Type B pancreatic cell (in vitro differentiated cells): ENCODE measurements at places on chromosomes 12 and 14.

DNA sequence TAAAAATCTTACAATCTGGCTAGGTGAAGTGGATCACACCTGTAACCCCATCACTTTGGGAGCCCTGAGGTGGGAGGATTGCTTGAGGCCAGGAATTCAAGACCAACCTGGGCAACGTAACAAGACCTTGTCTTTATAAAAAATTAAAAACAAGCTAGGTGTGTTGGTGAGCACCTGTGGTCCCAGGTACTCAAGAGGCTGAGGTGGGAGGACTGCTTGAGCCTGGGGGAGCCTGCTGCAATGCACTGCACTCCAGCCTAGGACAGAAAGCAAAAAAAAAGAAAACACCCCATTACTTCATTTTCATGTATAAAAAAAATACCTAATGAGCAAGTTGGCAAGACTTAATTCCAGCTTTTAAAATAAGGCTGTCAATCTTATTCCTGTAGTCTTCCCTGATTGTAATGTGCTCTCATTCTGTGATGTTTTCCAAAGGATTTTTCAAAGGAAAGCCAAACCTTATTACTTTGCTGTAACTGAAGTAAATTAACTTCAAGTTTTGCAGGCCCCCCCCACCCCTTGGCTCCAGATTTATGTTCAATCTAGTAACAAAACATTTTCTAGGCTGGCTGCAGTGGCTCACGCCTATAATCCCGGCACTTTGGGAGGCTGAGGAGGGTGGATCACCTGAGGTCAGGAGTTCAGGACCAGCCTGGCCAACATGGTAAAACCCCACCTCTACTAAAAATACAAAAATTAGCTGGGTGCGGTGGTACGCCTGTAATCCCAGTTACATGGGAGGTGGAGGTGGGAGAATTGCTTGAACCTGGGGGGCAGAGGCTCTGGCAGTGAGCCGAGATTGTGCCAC, 3.3 kb upstream of the ZCCHC8 start:
- no peak for DNase-seq
- H3K4me3 ChIP-seq = no peak overlapping the region
- H3K4me1 ChIP-seq = peaks cover 16% of the 10 kb centered on the region
- H3K27ac ChIP-seq = no peak overlapping the region
- H3K27me3 ChIP-seq = no peaks in the 10 kb centered on the region
- H3K36me3 ChIP-seq = peaks cover 24% of the 10 kb centered on the region

- peaks cover 20% of the 10 kb centered on the region for H3K36me3 ChIP-seq
- no peaks in the 10 kb centered on the region for H3K27me3 ChIP-seq
- H3K27ac ChIP-seq = no peak overlapping the region
- H3K4me3 ChIP-seq = no peak overlapping the region
These were observed 85.9 kb downstream of the TTC7B start for GRCh38 chr14:90730206-90730766.

DNA sequence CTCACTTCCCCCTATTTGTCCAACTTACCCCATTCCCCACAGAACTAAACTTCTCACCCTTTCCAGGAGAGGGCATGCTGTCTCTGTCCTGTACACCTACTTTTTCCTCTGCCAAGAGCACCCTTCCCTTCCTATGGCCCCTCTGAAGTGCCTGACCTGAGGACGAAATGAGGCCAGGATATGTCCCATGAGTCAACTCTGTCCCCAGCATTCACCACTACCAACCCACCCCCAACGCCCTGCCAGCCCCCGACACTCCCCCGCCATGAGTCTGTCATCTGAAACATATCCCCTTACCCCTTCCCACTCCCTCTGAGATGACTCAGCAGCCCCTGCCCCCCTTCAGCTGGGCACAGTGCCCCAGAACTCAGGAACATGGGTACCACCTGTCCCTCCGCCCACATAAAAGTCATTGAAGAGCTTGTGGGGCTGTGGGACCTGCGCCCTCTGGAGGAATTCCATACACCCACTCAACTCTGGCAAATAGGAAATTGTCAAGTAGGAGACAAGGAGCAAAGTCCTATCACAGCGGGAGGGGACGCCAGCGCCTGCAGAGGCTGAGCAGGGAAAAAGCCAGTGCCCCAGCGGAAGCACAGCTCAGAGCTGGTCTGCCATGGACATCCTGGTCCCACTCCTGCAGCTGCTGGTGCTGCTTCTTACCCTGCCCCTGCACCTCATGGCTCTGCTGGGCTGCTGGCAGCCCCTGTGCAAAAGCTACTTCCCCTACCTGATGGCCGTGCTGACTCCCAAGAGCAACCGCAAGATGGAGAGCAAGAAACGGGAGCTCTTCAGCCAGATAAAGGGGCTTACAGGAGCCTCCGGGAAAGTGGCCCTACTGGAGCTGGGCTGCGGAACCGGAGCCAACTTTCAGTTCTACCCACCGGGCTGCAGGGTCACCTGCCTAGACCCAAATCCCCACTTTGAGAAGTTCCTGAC, 26.3 kb downstream of the ITGA7 start:
- no peak for DNase-seq
- H3K36me3 ChIP-seq = no peaks in the 10 kb centered on the region
- peaks cover 9% of the 10 kb centered on the region for H3K4me1 ChIP-seq
- H3K27me3 ChIP-seq = peaks cover 50% of the 10 kb centered on the region
- peak overlapping the region; percentile 67 for H3K27ac ChIP-seq
- H3K4me3 ChIP-seq = peak overlapping the region; percentile 82

GRCh38 chr12:59007620-59008019, 87.3 kb upstream of the LRIG3 start:
- no peak overlapping the region for H3K27ac ChIP-seq
- DNase-seq = no peak
- H3K4me3 ChIP-seq = no peak overlapping the region
- H3K36me3 ChIP-seq = no peaks in the 10 kb centered on the region

GRCh38 chr12:123607756-123608155, 5.9 kb downstream of the DDX55 start:
- peaks cover 10% of the 10 kb centered on the region for H3K4me1 ChIP-seq
- DNase-seq = no peak
- H3K27me3 ChIP-seq = no peaks in the 10 kb centered on the region
- H3K36me3 ChIP-seq = peaks cover 20% of the 10 kb centered on the region

GRCh38 chr12:623865-624372, 39.3 kb downstream of the NINJ2 start:
- H3K4me3 ChIP-seq = no peak overlapping the region
- no peak overlapping the region for H3K27ac ChIP-seq
- H3K36me3 ChIP-seq = no peaks in the 10 kb centered on the region

DNA sequence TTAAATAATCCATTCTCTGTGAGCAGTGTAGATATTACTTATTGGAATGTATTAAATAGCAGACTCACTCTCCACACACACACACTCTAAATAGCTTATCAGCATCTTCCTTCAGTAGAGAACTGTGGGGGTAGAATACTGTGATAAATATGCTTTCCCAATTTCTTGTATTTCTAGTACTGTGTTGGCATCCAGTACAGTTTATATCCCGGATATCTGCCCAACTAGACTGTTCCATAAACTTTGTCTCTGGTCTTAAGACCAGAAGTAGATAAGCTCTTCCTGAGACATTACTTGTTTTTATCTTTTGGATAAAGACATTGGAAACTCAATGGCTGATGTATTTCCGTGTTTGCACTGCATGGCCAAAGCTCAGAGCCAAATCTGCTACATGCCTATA, 136.2 kb upstream of the PDZRN4 start:
- DNase-seq = no peak
- peaks cover 4% of the 10 kb centered on the region for H3K4me1 ChIP-seq
- H3K4me3 ChIP-seq = no peak overlapping the region
- H3K27me3 ChIP-seq = no peaks in the 10 kb centered on the region

- H3K27ac ChIP-seq = no peak overlapping the region
- H3K4me3 ChIP-seq = no peak overlapping the region
These were observed 48.9 kb downstream of the HRK start for GRCh38 chr12:116832353-116832752.

DNA sequence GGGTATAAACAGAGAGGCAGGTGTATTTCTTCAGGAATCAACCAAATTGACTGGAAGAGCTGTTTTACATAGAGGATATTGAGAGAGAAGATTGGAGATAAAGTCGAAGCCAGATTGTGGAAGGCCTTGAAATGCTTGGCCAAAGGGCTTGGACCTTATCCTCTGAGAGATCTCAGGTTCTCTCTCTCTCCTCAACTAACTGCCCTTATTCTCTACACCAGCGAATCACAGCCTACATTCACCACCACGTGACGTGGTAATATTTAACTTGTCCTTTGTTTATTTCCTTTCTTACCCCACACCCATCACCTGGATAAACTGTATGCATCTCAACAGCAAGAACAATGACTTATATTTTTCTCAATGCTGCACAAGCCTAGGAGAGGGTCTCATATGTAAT, 207.4 kb downstream of the EFCAB11 start:
- no peak overlapping the region for H3K4me3 ChIP-seq
- DNase-seq = no peak
- no peaks in the 10 kb centered on the region for H3K27me3 ChIP-seq
- H3K27ac ChIP-seq = no peak overlapping the region

GRCh38 chr12:76747245-76747644, 16.7 kb upstream of the ZDHHC17 start:
- DNase-seq = no peak
- no peaks in the 10 kb centered on the region for H3K36me3 ChIP-seq

DNA sequence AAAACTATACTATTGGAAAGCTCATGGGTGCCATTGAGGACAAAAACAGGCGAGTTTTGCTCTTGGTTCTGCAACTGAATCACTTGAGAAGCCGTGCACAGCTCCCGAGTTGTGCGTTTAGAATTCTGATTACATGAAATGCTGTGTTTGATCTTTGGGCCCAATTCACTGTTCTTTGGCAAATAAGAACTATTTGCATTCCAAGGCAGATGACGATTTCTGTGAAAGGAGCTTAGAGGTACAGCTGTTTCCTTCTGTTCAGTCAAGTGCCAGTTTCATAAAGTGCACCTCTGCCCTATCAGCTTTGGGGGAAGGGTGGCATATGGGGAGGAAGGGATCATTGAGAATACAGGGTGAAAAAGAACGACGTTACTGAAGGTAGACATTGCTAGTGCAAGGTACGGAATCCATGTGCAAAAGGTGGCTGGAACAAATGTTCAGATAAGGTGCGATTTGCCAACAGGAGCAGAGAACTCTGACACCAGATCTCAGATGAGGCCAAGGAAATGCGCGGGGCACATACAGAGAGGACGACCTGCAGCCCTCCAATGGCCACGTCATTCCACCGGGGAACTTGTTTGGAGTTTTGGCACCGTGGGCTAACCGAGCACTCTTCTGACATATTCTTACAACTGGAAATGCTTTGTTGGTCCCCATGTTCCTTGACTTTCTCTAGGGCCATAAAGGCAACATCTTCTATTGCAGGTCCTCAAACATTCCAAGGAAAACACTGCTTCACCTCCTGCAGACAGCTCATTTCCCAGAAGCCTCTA, 30.1 kb downstream of the TCHP start:
- no peak overlapping the region for H3K27ac ChIP-seq
- peaks cover 7% of the 10 kb centered on the region for H3K4me1 ChIP-seq
- H3K4me3 ChIP-seq = no peak overlapping the region
- peaks cover 18% of the 10 kb centered on the region for H3K36me3 ChIP-seq
- DNase-seq = no peak

- peaks cover 12% of the 10 kb centered on the region for H3K36me3 ChIP-seq
- DNase-seq = no peak
- H3K27ac ChIP-seq = peak overlapping the region; percentile 85
- H3K4me1 ChIP-seq = peaks cover 46% of the 10 kb centered on the region
- H3K4me3 ChIP-seq = peak overlapping the region; percentile 59
- H3K27me3 ChIP-seq = no peaks in the 10 kb centered on the region
These were observed 167.5 kb upstream of the PRICKLE1 start for GRCh38 chr12:42756841-42757623.

GRCh38 chr14:56979936-56980335, 169.7 kb upstream of the OTX2 start:
- no peaks in the 10 kb centered on the region for H3K4me1 ChIP-seq
- DNase-seq = no peak
- H3K36me3 ChIP-seq = no peaks in the 10 kb centered on the region
- H3K4me3 ChIP-seq = no peak overlapping the region
- no peaks in the 10 kb centered on the region for H3K27me3 ChIP-seq

DNA sequence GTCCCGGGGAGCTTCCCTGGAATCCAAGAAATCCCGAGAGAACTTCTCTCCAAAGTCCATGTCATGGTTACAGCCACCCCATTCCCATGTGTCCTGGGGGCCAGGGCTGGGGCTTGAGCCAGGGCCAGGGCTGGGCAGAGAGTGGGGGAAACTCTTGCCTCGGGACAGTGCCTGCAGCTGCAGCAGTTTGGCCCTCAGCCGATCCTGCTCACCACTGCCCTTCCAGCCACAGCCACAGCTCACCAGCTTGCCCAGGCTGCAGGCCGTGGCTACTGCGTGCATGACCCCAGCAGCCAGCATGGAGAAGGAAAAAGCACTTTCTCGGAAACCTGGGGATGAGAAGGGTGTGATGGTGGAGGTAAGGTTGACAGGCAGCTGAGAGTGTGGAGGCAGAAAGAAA, 3.5 kb downstream of the WNT10B start:
- H3K36me3 ChIP-seq = no peaks in the 10 kb centered on the region
- DNase-seq = no peak
- H3K27ac ChIP-seq = no peak overlapping the region
- peaks cover 19% of the 10 kb centered on the region for H3K4me1 ChIP-seq
- H3K27me3 ChIP-seq = peaks cover 72% of the 10 kb centered on the region

GRCh38 chr14:24284501-24285035, 13.2 kb upstream of the RABGGTA start:
- H3K4me1 ChIP-seq = peaks cover 6% of the 10 kb centered on the region
- DNase-seq = no peak
- H3K4me3 ChIP-seq = no peak overlapping the region

DNA sequence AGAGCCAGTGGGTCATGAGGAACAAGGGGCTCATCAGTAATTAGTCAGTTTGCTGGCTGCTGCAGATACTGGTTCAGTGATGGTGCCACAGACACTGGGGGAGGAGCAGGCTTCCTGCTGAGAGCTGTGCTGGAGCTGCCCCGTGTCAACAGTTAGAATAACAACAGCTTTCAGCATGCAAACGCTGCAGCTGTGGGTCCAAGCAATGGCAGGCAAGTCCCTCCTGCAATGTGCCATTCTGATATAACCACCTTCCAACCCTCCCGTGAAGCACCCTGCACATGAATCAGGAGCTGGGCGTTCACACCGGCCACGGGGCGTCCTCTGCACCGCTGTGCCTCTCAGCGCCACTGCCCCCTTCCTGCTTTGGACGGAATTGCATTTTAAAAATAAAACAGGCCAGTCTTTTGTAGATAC, 258.4 kb upstream of the SFSWAP start:
- no peak overlapping the region for H3K27ac ChIP-seq
- H3K27me3 ChIP-seq = peaks cover 25% of the 10 kb centered on the region
- DNase-seq = peak; percentile 64
- no peaks in the 10 kb centered on the region for H3K36me3 ChIP-seq
- H3K4me3 ChIP-seq = no peak overlapping the region
- no peaks in the 10 kb centered on the region for H3K4me1 ChIP-seq

DNA sequence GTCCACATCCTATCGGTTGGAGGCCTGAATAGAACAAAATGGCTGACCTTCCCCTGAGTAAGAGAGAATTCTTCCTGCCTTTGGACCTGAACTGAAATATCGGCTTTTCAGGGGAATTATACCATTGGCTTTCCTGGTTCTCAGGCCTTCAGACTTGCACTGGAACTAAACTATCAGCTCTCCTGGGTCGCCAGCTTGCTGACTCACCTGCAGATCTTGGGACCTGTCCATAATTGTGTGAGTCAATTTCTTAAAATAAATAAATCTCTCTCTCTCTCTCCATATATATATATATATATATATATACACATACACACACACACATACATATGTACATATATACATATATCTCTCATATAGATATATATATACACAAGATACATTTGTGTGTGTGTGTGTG, 41.6 kb downstream of the KCNK10 start:
- H3K27ac ChIP-seq = no peak overlapping the region
- no peaks in the 10 kb centered on the region for H3K4me1 ChIP-seq

GRCh38 chr14:100867631-100868315, 35.7 kb downstream of the RTL1 start:
- H3K4me1 ChIP-seq = no peaks in the 10 kb centered on the region
- H3K27ac ChIP-seq = no peak overlapping the region
- DNase-seq = no peak
- H3K4me3 ChIP-seq = no peak overlapping the region
- peaks cover 4% of the 10 kb centered on the region for H3K27me3 ChIP-seq
